ENCODE measurements at places on chromosomes 1 and 21. TPM values are rescaled to one million over a fixed set of nuclear protein-coding genes. Genes with fewer than 3 reads are reported as not detected.

GRCh38 chr1:160544647-160545046 lies 21.6 kb upstream of the SLAMF6 start:
- DNase-seq, result no peak

DNA sequence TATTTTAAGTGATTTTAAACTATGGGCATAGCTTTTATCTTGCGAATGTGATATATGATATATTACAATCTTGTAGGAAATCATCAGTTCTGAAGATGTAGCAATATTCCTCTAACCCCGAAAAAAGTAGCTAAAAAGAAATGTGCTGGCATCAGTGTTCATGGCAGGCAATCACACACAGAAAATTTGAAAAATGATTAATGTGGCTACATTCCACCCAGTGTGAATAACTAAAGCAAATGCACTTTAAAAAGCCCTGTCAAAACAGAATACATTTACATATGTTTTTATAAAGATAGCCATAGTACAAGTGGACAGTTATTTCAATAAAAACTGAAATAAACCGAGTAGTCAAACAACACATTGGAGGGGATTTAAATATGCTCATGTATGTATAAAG lies 260.2 kb downstream of the HHAT start:
- no peak for DNase-seq

DNA sequence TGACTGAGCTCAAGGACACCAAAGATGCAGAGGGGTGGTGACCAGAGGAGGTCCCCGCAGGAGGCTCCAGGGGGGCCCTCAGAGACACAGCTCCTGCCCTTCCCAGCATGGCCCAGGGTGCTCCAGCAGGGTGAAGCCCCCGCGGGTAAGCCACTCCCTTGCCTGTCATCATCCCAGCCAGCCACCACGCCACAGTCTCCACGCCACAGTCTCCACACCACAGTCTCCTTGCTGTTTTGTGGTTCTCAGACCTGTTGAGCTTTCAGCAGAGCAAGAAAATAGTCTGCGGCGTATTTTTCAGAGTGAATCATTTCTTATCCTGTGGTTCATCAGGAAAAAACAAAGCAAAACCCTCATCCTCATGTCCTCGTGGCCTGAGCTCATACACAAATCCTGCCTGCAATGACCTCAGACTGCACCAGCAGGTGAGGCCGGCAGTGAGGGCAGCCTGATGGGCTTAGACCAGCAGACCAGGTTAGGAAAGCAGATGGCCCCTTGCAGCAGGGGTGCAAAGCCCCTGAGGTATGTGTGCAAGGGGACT lies 25.7 kb upstream of the ABCG1 start:
- DNase-seq, result no peak

DNA sequence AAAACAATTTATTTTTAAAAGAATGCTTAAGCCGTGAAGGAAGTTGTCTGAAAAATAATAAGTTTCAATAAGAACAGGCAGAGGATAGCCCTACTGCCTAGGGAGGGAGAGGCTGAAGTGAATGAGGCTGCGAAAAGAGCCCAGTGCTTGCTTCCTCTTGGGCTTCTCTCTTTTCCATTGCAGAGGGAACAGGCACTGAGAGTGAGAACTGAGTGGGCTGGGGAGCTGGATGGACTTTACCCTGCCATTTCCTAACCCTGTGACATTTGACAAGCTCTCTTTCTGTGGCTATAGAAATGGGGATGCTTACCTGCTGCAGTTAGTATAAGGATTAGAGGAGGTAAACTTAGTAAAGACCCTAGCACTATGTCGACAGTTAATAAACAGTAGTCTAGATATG lies 30.0 kb downstream of the TENT5C start:
- peak; percentile 12 for DNase-seq

DNA sequence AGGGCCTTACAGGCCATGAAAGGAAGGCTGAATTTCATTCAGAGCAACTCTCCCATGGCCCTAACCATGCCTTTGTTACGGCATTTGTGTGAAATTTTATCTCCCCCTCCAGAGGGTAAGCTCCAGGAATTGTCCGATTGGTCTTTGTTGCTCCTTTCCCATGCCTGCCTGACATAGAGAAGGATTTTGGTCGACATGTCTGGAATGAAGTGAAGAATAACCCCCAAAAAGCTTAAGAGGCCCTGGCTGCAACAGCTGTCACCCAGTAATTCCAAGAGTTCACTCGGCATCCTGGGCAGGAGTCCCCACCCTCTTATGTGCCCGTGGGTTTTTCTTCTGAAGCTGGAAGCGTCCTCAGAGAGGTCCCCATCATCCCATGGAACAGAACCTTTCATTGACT lies 20.6 kb downstream of the CDA start:
- no peak for DNase-seq

GRCh38 chr1:19273106-19273843 lies 15.3 kb downstream of the AKR7A3 start:
- DNase-seq, result no peak

GRCh38 chr1:200154069-200154767 lies 126.7 kb downstream of the NR5A2 start:
- DNase-seq, result no peak

DNA sequence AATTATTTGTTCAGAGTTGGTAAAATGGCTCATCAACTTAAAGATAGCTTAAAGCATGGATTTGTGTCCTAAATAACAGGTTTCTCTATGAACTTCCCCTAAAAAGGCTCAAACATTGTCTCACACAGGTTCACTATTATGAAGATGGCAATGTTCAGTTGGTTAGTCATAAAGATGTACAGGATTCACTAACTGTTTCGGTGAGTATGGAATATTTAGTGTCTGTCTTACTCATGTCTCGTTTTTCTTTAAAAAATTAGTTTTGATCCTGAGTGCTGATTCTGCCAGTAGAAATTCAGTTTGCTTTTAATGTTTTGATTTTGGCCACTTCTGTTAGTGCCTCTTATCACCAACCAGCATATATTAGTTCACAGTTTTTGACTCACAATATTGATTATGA lies 7.5 kb upstream of the MOV10 start:
- DNase-seq, result no peak

DNA sequence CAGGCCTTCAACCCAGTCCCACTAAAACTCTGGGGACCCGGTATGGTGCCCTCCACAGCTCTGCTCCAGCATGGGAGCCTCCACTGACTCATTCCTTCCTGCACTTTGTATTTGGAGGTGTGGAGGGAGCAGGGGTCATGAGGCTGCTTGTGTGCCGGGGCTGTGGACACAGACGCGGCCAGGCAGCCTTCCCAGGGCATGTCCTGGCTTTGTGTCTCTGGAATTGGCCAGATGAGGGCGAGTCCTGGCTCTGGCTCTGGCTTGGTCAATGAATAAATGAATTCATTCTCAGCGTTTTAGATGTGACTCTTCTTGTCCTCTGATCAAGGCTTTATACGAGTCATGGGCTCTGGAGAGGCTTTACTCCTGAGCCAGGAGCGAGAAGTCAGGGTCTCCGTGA lies 19.1 kb downstream of the AJAP1 start:
- DNase-seq, result no peak

DNA sequence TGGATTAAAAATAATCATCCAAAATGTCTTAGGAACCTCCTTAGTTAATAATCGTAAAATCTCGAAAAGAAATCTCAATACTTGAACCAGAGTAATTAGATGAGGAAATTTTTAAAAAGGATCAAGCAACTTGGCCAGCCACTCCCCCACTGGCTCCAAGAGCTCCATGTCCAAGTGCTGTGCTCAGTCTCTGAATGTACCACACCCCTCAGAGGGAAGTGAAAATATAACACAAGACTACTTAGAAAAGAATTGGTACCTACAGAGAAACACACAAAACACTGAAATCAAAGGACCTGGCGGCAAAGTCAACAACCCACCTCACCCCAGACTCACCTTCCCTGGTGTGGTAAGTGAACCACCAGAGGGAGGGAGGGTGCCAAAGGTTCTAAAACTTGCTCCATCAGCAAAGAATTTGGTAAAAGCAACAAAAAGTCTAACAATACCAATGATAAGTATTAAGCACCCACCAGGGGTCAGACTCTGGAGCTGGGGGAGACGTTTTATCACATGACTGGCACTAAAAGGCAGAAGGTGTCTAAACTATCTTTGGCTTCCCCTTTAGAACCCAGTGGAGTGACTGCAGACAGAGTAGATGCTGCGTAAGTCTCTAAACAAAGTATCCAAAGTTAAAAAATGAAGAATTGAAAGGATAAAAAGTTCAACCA lies 14.0 kb downstream of the LBR start:
- DNase-seq, result no peak

DNA sequence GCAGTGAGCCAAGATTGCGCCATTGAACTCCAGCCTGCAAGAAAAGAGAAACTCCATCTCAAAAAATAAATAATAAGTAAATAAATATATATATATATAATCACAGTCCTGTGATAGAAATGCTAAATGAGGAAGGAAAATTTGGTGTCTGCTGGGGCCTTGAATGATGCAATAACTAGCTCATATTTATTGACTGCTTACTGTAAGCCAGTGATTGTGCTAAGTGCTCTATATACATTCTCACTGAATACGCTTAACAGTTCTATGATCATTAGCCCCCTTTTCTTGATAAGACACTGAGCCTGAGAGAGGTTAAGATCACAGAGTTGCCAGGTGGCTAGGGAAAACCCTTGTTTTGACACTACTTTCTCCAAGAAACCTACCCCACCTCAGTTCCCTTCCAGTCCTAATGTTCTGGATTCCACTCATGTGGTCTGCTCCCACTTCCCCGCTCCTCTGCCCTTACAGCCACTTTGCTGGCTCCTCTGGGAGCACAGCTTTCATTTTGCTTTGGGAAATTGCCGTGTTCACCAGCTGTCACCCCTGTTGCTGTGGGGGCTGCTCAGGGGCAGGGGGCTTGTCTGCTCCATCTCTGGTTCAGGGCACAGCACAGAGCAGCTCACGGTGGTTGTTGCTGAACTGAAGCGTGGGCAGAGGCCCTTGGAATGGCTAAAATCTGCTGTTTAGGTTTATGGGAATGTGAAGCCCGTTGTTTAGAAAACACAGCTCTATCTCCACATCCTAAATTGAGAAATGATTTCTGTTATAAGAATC lies 2.5 kb upstream of the BMP8A start:
- no peak for DNase-seq

DNA sequence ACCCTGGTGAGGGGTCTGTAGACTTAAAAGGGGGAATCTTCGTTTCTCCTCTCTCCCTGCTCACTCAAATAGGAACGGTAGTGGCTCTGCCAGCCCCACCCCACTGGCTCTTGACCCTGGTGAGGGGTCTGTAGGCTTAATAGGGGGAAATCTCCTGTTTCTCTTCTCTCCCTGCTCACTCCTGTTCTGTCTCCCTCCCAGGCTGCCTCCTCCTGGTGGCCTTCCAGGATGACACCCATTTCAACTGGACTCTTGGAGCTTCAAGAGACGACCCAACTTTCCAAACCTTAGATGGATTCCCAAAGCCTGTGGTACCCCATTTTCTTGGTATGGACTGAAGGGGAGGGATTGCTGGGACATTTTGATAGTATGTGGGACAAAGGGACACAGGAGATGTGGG lies 1.4 kb upstream of the EPHB2 start:
- DNase-seq, result no peak

DNA sequence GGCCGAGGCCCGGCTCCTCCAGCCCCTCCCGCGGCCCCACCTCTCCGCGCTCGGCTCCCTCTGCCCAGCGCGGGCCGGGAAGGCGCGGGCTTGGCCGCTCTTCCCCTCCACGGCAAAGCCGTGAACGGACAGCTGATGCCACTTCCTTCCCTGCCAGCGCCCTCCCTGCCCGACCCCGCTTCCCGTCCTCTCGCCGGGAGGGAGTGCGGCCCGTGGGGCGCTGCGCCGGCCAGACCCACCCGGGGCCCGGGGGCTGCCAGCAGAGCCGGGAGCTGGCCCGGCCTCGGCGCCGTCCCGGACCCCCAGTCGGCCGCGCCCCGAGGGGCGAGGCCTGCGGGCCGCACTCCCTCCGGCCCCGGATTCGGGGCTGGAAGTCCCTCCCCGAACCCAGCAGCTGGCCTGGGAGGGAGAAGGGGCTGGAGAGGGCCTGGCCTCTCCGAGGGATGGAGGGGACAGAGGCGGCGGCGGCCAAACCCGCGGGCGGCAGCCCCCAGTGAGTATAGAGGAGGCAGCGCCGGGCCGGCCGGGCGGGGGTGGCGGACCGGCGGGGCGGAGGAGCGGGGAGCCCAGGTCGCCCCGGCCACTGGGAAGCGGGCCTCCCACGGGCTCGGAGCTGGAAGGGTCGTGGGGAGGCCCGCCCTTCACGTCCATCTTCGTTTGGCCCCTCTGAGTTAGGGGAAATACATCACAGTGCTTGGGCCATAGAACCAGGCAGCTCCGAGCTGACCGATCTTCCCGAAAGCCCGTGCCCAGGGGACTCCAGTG lies at the start of gene KIAA1614:
Gene KIAA1614 (plus strand): TSS at position 97 of the 765 bp plus-strand sequence. CDS start 347 bp downstream, at position 444.
- no peak for DNase-seq

GRCh38 chr1:155933591-155934096 lies 569 bp downstream of the KHDC4 start:
- no peak for DNase-seq

DNA sequence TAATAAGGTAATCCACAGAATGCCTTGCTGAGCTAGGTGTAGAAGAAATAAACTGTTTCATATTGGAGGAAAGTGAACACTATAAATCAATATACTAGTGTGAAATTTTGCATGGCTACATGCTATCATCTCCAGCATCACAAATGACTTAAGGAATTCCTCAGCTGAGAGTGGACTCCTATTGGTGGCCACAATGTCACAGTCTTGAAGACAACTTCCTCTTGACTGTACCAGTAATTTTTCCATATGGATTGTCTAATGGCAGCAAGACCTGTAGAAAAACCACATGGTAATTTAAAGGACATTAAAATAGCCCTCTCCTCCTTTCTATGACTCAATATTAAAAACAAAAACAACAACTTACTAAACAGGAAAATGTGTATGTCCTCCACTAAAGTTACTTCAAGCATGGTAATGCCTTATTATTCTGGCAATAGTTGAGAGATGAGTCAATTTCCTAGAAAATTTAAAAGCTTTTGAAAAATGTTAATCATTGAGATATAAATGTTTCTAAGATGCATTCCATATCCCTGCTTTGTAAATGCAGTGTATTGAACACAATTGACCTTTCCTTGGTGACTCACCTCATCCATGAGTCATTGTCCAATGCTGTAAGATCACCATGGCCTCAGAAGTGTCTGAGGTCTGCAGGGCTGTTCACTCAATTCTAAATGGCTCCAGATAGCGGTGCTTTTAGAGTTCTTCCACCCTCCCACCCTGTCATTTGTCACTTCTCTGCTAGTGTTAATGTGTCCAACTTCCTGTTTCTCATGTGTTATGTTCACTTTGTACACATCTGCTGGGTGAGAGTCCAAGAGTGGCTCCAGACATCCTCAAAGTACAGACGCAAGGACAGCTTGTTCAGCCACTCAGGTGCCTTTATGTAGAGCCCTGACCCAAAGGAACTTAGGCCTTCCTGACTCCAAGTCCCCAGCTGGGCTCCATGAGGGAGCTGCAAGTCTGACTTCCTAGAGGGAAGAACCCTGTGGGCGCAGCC lies 32.8 kb upstream of the DNASE2B start:
- no peak for DNase-seq

GRCh38 chr1:202268032-202268431 lies 73.7 kb downstream of the UBE2T start:
- peak; percentile 56 for DNase-seq

The SELENBP1 gene
- 102 TPM for total RNA-seq

The A3GALT2 gene
- not detected for total RNA-seq

The S100A8 gene
- 33.5 TPM for total RNA-seq

The TCP10L gene
- 3.9 TPM for total RNA-seq

The B3GALT6 gene
- total RNA-seq, result 94.9 TPM
